Kidney (tissue), 22 donors: ENCODE measurements at places on chromosomes 1 and 21. TPM values are rescaled to one million over a fixed set of nuclear protein-coding genes. Genes with fewer than 3 reads are reported as not detected.

The GPATCH4 gene
- polyA plus RNA-seq = 26.2 TPM

- no peak for DNase-seq
- peaks cover 20% of the 10 kb centered on the region for H3K36me3 ChIP-seq
- H3K27ac ChIP-seq = no peak overlapping the region
- H3K27me3 ChIP-seq = no peaks in the 10 kb centered on the region
- no peak overlapping the region for H3K4me3 ChIP-seq
Measured at GRCh38 chr1:220784751-220785150, 2.0 kb upstream of the MTARC1 start.

DNA sequence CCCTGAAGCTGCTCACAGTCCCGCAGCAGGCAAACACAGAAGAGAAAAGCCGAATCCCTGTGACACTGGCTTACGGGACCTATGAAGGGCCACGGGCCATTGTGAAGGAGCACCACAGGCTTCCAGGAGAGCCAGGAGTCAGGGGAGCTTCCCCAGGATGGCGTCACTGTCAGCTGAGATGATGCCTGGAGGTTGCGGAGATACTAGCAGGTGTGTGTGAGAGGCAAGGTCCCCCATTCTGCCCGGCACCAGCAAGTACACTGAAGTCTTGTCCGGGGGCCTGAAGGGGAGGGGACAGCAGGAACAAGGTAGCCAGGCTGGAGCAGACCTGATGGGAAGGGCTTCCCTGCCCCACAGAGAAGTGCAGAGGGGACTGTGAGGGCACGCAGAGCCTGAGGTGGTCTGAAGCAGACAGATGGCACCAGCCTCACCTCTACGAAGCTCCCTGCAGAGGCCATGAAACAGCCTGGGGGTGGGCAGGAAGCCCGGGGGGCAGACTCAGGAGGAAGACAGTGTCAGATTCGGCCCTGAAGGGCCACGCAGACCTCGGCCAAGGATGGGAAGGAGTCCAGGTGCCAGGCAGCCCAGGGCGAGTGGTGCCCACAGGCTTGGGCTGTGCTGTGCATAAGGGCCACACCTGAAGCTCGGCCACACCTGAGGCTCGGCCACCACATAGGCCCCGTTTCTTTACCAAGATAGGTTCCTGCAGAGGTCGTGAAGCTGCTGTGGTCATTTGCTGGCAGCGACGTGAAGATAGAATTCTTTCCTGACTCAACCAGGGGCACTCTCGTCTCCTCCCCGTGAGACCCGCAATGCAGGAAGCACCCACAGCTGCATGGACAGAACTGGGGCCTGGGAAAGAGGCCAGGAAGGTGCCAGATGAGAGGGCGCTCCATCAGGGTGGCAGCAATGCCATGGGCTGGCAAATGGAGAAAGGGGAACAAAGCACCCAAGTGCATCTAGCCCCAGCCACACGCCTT, 10.1 kb downstream of the TCP10L start:
- no peaks in the 10 kb centered on the region for H3K27me3 ChIP-seq
- H3K27ac ChIP-seq = no peak overlapping the region
- H3K4me3 ChIP-seq = no peak overlapping the region
- no peaks in the 10 kb centered on the region for H3K36me3 ChIP-seq
- H3K4me1 ChIP-seq = no peaks in the 10 kb centered on the region

- H3K4me1 ChIP-seq = no peaks in the 10 kb centered on the region
- DNase-seq = no peak
- no peak overlapping the region for H3K4me3 ChIP-seq
- H3K27me3 ChIP-seq = no peaks in the 10 kb centered on the region
- H3K36me3 ChIP-seq = no peaks in the 10 kb centered on the region
Measured at GRCh38 chr1:84600796-84601195, 26.6 kb upstream of the CTBS start.

- H3K4me3 ChIP-seq = no peak overlapping the region
- H3K36me3 ChIP-seq = no peaks in the 10 kb centered on the region
- peaks cover 89% of the 10 kb centered on the region for H3K27me3 ChIP-seq
Measured at GRCh38 chr1:75129660-75129982, 4.6 kb upstream of the LHX8 start.

The LCE3D gene
- polyA plus RNA-seq = not detected

The RAB42 gene
- 0.32 TPM for polyA plus RNA-seq

The ZNF695 gene
- polyA plus RNA-seq = not detected

GRCh38 chr1:190633488-190633887, 155.8 kb upstream of the BRINP3 start:
- no peak overlapping the region for H3K4me3 ChIP-seq
- no peaks in the 10 kb centered on the region for H3K36me3 ChIP-seq
- no peaks in the 10 kb centered on the region for H3K27me3 ChIP-seq
- no peak overlapping the region for H3K27ac ChIP-seq
- H3K4me1 ChIP-seq = no peaks in the 10 kb centered on the region

GRCh38 chr1:89465201-89465600, 59.4 kb upstream of the LRRC8B start:
- H3K4me1 ChIP-seq = no peaks in the 10 kb centered on the region
- no peaks in the 10 kb centered on the region for H3K36me3 ChIP-seq
- no peak overlapping the region for H3K4me3 ChIP-seq
- no peak overlapping the region for H3K27ac ChIP-seq

DNA sequence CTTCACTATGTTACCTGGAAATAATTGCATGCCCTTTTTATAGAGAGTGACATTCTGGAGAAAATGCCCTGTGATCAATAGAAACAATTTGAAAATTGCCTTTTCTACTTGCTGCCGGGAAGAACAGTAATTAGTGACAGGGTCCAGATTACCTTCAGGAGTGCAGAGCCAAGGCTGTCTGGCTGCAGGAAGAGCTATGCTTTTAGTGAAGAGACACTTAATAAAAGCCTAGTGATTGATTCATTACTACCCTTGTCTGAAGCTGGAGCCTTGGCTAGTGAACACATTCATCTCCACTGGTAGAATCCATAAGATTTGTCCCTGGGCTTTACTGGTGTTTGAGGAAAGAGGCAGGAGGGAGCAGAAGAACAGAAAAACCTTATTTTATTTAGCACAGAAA, 12.9 kb upstream of the DNASE2B start:
- H3K27ac ChIP-seq = no peak overlapping the region
- H3K4me1 ChIP-seq = no peaks in the 10 kb centered on the region
- H3K27me3 ChIP-seq = no peaks in the 10 kb centered on the region
- H3K4me3 ChIP-seq = no peak overlapping the region

DNA sequence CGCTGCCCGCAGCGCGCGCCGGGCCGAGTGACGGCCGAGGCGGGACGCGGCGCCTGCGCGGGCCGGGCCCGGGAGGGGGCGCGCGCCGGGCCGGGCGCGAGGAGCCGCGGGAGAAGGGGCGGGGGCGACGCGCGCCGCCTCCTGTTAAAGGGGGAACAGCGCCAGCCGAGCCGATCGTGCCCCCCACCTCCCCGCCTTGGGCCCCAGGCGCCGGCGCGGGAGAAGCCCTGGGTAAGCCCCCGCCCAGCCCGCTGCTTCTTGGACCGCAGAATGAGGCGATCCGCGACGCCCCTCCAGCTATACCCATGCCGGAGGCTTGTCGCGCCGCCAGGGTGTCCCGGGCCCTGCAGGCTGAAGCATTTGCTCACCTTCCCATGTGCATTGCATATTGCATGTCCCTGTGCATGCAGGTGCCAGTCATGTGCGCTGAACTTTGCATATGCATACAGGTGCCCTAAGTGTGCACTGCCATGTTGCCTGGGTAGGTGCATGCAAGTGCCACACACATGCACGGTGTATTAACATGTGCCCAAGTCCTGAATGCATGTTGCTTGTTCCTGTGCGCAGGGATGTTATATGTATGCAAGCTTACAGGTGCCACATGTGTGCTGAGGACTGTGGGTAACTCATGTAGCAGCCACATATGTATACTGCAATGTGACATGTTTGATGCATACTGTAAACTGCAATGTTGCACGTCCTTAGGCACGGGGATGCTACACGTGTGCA, at the start of gene ADGRB2:
Gene ADGRB2, minus strand, starts transcription at position 29 of the 729 bp plus-strand sequence. CDS start 7,119 bp downstream, outside the sequence.
- no peaks in the 10 kb centered on the region for H3K4me1 ChIP-seq
- no peak within 1 kb of the TSS for H3K27ac ChIP-seq
- no peaks in the 10 kb centered on the region for H3K36me3 ChIP-seq
- H3K27me3 ChIP-seq = no peaks in the 10 kb centered on the region
- DNase-seq = peak; percentile 69

GRCh38 chr1:112317140-112317539, 78.9 kb upstream of the CTTNBP2NL start:
- H3K4me3 ChIP-seq = no peak overlapping the region
- no peaks in the 10 kb centered on the region for H3K27me3 ChIP-seq
- no peak for DNase-seq
- H3K27ac ChIP-seq = no peak overlapping the region
- no peaks in the 10 kb centered on the region for H3K36me3 ChIP-seq

- H3K36me3 ChIP-seq = no peaks in the 10 kb centered on the region
- H3K27me3 ChIP-seq = no peaks in the 10 kb centered on the region
- no peaks in the 10 kb centered on the region for H3K4me1 ChIP-seq
- H3K4me3 ChIP-seq = no peak overlapping the region
- no peak overlapping the region for H3K27ac ChIP-seq
Measured at GRCh38 chr1:41743366-41743765, 175.4 kb downstream of the HIVEP3 start.

The TRIM17 gene
- polyA plus RNA-seq = 1.3 TPM

GRCh38 chr1:220271706-220272046, 577 bp downstream of the RAB3GAP2 start:
- no peaks in the 10 kb centered on the region for H3K36me3 ChIP-seq
- H3K27ac ChIP-seq = peak overlapping the region; percentile 81
- peak overlapping the region; percentile 89 for H3K4me3 ChIP-seq
- H3K27me3 ChIP-seq = no peaks in the 10 kb centered on the region

DNA sequence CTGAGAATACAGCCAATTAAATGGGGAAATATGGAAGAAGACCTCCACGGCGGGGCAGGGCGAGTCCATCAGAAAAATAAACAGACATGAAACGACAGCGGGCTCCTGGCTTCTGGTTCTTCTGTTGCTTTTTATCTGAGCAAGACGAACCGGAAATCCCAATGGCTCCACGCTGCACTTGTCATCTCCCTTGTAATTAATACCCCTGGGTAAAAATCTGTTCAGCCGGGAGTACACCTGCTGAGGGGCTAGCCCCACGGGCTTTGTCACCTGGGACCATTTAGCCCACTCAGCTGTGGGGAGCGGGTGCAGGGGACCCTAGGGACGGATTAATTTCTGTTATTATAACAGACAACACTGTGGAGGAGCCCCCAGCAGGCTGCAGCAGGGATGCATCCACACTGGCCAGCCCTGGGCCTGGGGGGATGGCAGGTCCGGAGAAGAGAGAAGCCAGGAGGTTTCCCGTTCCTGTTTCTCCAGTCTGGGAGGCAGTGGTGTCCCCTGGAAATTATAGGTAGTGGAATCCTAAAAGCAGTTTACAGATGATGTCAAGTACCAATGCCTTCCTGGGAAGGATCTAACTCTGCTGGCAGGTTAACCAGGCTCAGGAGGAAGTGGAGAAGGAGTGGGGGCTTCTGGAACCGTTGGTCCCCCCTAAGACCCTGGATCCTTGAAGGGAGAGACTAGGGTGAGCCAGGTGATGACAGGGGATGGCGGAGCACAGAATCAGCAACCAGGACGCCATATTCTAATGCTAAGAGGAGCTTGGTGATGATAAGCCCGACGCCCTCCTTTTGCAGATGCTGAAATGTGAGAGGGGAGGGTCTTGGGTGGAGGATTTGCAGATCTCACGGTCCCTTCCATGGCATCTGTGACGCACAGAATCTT, 566.1 kb downstream of the PTPRU start:
- no peaks in the 10 kb centered on the region for H3K36me3 ChIP-seq
- peak; percentile 59 for DNase-seq
- H3K4me3 ChIP-seq = no peak overlapping the region
- H3K27me3 ChIP-seq = no peaks in the 10 kb centered on the region
- H3K27ac ChIP-seq = no peak overlapping the region
- H3K4me1 ChIP-seq = peaks cover 6% of the 10 kb centered on the region

GRCh38 chr1:13965770-13966398, 265.9 kb downstream of the PRDM2 start:
- no peak for DNase-seq
- no peak overlapping the region for H3K4me3 ChIP-seq
- no peaks in the 10 kb centered on the region for H3K4me1 ChIP-seq
- no peaks in the 10 kb centered on the region for H3K36me3 ChIP-seq
- H3K27me3 ChIP-seq = no peaks in the 10 kb centered on the region
- H3K27ac ChIP-seq = no peak overlapping the region

GRCh38 chr1:225835856-225836255, 25.9 kb downstream of the EPHX1 start:
- peaks cover 3% of the 10 kb centered on the region for H3K36me3 ChIP-seq
- H3K4me3 ChIP-seq = no peak overlapping the region
- no peak overlapping the region for H3K27ac ChIP-seq
- no peaks in the 10 kb centered on the region for H3K4me1 ChIP-seq
- no peak for DNase-seq

DNA sequence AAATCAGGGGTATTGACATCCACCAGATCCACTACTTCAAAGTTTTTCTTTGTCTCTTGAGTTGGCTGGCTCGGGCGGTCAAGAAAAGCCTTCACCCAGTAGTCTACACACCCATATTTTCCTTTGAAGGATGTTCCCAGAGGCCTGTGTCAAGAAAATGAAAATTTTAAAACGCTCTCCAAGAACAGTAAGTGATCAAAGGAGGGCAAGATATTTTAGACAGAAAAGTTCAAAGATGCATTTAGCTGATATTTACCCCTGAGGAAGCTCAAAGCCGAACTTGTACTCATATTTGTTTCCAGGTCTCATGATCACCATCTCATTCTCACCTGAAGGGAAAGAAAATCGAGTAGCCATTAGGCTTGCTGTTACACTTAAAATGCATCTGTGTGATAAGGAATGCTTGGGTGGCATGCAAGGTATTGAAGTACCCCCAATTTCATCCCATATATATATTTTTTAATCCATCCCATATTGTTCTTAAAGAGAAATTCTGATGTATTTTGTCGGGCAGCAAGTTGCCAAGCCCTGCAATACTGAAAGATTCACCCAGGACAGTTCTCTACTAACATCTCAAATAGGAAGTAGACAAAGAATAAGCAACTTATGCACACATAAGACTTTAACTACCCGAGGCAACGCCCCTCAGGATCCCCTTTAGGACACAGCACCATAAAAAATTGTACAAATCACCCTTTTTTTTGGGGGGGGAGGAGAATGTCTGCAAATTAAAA, 1.1 kb downstream of the TXNIP start:
- H3K27ac ChIP-seq = peak overlapping the region; percentile 93
- H3K4me3 ChIP-seq = peak overlapping the region; percentile 99
- no peaks in the 10 kb centered on the region for H3K27me3 ChIP-seq
- no peak for DNase-seq

DNA sequence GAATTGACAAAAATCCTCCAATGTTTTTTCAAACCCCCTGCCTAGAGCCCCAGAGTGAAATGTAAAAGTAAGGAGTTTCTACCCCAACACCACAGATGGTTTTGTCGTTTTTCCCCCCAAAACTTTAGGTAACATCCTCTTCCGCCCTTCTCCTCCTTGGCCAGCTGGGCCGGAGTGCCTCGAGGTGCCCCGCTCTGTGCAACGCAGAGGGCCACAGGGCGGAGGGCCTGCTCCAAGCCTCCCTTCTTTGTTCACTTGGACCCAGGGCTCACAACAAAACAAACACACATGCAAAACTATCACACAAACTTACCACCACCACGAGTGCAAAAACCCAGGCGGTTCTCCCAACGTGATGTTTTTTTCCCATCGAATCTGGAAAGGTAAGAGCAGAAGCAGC, 1.9 kb downstream of the SSBP3 start:
- H3K4me1 ChIP-seq = peaks cover 18% of the 10 kb centered on the region
- no peak overlapping the region for H3K27ac ChIP-seq
- peak overlapping the region; percentile 78 for H3K4me3 ChIP-seq
- no peak for DNase-seq
- no peaks in the 10 kb centered on the region for H3K27me3 ChIP-seq
- H3K36me3 ChIP-seq = peaks cover 23% of the 10 kb centered on the region

- H3K36me3 ChIP-seq = peaks cover 2% of the 10 kb centered on the region
- H3K4me3 ChIP-seq = no peak overlapping the region
- no peaks in the 10 kb centered on the region for H3K4me1 ChIP-seq
- no peak overlapping the region for H3K27ac ChIP-seq
- no peaks in the 10 kb centered on the region for H3K27me3 ChIP-seq
Measured at GRCh38 chr1:62625415-62625814, 28.1 kb downstream of the ANGPTL3 start.

The ELF3 gene
- polyA plus RNA-seq = 81.8 TPM

The SH3D21 gene
- polyA plus RNA-seq = 5.7 TPM
